ENCODE measurements at places on chromosomes 2 and 18. TPM values are rescaled to one million over a fixed set of nuclear protein-coding genes. Genes with fewer than 3 reads are reported as not detected.

The RAB27B gene
- 1.3 TPM for total RNA-seq

The COL6A3 gene
- 1,501 TPM for total RNA-seq

The DSC3 gene
- total RNA-seq, result under 0.01 TPM

The SH3BP4 gene
- total RNA-seq, result 122 TPM

The CYP27C1 gene
- total RNA-seq, result not detected

The ZNF804A gene
- 3.3 TPM for total RNA-seq

The NDUFV2 gene
- 106 TPM for total RNA-seq

The XDH gene
- total RNA-seq, result 0.83 TPM

The HDHD2 gene
- total RNA-seq, result 18.6 TPM

The TUBA3E gene
- total RNA-seq, result not detected

The CNTNAP5 gene
- not detected for total RNA-seq

The SH3RF3 gene
- 3.4 TPM for total RNA-seq

The DYSF gene
- total RNA-seq, result under 0.01 TPM

The IL1RL1 gene
- total RNA-seq, result under 0.01 TPM

The ACTG2 gene
- total RNA-seq, result 349 TPM

The TSPYL6 gene
- total RNA-seq, result not detected

The GCG gene
- not detected for total RNA-seq

The ADAM17 gene
- total RNA-seq, result 46.4 TPM

The ALPP gene
- not detected for total RNA-seq

The ZSWIM2 gene
- total RNA-seq, result not detected

All from IMR-90 (cell line).